NCI-H526 (cell line): ENCODE measurements at places on chromosomes 2 and 18.

DNA sequence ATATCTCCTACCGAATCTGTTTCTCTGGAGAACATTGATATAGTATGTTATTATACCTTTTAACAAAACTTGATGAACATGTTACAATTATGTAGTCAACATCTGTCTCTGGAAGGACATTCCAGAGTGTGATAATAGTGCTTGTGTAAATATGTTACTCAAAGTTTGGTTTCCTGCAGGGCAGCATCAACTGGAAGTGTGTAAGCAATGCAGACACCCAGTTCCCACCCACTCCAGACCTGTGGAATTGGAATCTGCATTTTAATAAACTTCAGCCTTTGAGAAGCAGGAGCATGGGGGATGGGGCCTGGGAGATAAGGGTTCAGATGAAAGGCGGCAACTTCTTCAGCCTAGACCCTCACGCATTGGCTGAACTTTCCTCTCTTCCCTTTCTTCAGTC is 398.9 kb downstream of the RND3 start:
- DNase-seq = no peak

DNA sequence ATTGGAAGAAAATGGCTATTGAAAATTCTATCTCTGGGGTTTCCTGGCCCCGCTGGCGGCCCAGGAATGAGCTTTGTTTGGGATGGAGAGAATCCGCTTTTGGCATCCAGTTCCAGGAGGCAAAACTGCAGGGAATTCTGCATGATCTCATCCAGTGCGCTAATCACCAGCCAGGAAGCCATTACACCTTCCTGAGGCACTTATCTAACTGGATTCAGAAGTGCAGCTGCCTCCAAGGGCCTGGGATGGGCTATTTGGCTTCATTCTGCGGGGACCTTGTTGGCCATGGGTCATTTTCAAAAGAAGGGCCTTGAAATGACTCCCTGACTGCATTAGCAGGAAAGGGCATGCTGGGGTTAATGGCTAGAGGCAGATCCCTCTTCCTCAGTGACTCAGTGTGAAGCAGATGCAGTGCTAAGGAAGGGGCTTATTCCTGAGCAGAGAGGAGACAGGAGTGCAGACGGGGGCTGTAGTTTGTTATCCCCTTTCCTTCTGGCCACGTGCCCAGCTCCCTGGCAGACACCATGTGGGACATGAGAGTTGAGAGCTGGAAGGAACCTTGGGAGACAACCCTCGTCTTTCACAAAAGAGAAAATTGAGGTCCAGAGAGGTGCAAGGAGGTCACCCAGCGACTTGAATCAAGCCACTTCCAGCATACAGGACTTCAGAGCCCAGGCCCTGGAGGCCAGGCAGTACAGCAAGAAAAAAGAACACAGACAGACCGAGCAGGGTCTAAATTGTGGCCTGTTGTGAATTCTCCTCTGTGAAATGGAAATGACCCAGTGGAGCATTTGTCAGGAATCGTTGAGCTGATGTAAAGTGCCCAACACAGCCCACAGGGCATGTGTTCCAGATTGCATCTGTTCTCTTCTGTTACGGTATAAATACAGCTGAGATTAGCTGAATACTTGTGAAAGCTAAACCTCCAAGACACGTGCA is 161.8 kb downstream of the PRKCE start:
- DNase-seq = no peak

DNA sequence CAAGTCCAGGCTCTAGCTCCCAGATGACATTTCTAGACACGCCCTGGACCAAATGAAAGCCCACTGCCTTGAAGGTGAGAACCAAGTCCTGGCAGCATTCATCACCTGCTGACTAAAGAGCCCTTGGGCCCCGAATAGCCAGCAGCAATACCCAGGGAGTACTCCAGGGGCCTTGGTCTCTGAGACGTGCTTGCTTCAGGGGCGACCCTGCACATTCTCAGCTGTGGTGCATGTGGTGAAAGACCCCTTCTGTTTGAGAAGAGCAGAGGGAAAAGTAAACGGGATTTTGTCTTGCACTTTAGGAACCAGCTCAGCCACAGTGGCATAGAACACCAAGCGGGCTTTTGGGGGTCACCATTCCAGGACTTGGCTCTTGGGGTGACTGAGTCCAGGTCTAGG is 260.5 kb upstream of the MYT1L start:
- DNase-seq = no peak

DNA sequence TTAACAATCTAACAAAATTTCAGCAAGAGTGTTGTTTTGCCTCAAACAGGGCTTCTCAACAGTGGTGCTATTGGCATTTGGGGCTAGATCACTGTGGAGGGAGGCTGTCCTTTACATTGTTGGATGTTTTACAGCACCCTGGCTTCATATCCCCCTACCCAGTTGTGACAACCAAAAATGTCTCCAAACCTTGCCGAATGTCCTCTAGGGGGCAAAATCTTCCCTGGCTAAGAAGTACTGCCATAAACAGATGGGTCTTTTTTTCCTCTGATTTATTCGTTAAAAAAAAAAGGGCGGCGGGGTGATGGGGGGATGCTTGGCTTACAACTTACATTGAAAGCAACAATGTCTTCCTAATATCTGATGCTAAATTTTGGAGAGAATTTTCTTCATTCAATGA is 207.6 kb upstream of the CCDC150 start:
- DNase-seq = no peak

DNA sequence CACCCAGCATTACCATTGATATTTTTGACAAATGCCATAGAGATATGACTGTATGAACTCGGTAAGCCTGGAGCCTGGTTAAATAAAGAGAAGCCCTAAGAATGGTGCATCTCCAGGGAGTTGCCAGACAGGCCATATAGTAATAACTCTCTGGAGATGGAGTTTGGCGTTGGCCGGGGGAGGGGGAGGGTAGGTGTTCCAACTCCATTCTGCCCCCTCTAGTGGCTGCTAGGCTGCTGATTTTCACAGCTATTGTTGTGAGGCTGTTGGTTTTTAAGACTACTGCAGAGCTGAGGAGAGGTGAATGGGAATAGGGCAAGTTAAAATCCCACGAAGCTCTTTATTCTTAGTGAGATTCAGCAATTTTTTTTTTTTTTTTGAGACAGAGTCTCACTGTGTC is 99.9 kb downstream of the GALNT14 start:
- no peak for DNase-seq

GRCh38 chr18:73945130-73945792 is 202.4 kb downstream of the FBXO15 start:
- DNase-seq = no peak

DNA sequence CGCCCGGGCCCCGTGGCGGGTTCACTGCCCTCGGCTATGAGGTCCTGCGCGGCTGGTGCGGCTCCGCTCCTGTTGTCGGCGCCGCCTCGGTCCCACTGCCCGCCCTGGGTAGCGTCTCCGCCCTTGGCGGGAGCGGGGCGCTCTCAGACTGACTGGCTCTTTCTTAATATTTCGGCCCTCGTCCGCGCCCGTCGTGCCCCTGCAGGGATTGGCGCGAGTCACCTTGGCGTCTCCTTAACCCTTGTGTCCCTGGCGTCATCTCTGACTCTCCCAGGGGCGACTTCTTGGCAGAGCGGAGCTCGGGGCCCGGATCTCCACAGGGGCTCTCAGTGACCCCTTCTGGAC is 1.3 kb downstream of the PTMA start:
- no peak for DNase-seq

DNA sequence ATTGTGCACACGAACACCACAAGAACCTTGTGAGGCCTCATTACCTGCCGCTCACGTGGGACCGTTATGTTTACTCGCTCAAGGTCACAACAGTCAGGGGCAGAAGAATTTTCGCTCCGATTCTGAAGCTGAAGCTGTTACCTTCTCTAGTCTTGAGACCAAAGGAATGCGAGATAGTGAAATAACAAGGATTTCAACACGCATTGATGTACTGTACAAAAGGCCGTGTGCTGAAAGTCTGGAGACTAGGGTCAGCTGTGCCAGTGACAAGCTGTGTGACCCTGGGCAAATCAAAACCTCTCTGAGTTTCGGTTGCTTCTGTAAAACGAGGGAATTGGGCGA is 583 bp downstream of the NEMP2 start:
- DNase-seq = no peak

DNA sequence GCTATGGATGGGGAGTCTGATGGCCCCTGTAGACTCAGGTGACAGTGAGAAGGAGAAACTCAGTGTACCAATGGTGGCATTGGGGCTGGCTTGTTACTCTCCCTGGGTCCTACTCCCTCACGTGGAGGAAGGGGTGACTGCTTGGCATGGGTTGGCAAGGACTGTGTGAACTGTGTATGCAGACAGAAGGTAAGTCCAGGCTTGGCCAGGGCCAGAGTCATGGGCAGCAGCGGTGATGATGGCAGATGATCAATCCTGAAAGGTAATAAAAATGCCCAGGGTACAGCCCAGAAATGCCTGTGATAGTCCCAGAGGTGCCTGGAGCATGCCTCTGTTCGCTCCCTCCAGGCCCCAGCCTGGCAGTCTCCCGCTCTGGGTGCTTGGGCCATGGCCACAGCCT is 153.9 kb downstream of the SH3RF3 start:
- no peak for DNase-seq

- no peak for DNase-seq
Measured at GRCh38 chr2:124347209-124347608, 322.1 kb downstream of the CNTNAP5 start.

GRCh38 chr2:40516604-40517003 is 64.7 kb upstream of the SLC8A1 start:
- DNase-seq = no peak

- no peak for DNase-seq
Measured at GRCh38 chr18:60038731-60039130, 138.9 kb downstream of the PMAIP1 start.

- DNase-seq = no peak
Measured at GRCh38 chr2:232234922-232235615, 143.5 kb upstream of the ALPP start.

GRCh38 chr18:26550998-26551694 is 2.8 kb upstream of the KCTD1 start:
- DNase-seq = peak; percentile 65

DNA sequence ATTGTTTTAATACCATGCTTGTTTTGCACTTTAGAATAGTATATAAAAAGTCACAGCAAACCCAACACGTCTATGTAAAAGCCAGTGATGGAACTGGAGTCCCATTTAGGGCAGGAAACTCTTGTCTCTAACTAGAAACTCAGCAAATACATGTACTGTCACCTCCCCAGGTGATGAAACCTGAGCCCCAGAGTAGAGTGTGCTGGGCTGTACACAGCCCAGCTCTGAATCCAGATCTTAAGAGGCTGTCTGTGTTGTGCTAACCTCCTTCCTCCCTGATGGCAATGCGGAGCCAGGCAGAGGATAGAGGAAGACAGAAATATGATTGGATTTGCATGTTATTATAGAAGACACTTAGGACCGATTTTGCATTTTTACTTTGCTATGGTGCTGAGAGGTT is 317.5 kb upstream of the TRIB2 start:
- DNase-seq = peak; percentile 25

- DNase-seq = no peak
Measured at GRCh38 chr2:222701233-222701632, 29.8 kb downstream of the MOGAT1 start.

- peak; percentile 92 for DNase-seq
Measured at GRCh38 chr2:238290091-238290509, 1.7 kb upstream of the PER2 start.

GRCh38 chr2:214960677-214961076 is 151.2 kb upstream of the BARD1 start:
- DNase-seq = no peak

- no peak for DNase-seq
Measured at GRCh38 chr2:120546048-120546864, 189.4 kb upstream of the GLI2 start.

- no peak for DNase-seq
Measured at GRCh38 chr2:12702168-12703121, 14.3 kb upstream of the TRIB2 start.

DNA sequence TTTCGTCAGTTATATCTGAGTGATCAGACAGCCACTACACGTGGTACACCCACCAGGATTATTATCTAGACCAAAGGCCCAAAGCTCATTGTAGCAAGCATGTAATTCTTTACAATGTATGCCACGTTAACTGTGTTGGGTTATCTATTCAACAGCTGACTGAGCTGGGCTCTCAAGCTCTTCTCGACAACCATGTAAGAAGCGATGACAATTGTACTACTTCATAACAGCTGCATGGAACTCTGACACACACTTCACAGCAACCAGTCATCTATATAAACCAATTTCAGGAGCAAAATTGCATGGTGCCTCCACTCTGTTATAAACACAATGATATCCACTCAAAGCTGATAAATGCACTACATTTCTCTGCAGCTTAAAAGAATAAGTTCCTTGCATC is 701.8 kb downstream of the NR4A2 start:
- DNase-seq = no peak

DNA sequence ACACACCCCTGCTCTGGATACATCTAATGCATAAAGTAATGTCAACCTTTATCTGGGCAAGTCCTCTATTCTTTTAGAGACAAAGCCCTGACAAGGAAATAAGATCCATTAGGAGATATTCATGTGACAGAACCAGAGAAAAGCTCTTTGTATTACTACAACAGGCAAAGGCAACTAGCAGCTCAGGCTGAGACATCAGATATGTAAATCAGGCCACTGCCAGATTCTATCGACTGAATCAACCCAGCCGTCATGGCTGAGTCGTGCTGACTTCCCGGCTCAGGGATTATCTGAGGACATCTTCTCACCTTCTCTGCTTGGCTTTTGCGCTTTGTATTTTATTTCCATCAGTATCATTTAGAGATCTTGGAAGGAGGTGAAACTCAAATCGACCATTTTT is 294.5 kb downstream of the PLCL1 start:
- DNase-seq = peak; percentile 72

GRCh38 chr2:239035361-239035814 is 187.5 kb downstream of the TWIST2 start:
- peak; percentile 68 for DNase-seq

- DNase-seq = no peak
Measured at GRCh38 chr2:224416656-224417360, 14.9 kb upstream of the FAM124B start.

GRCh38 chr18:59228351-59228750 is 8.4 kb downstream of the GRP start:
- DNase-seq = no peak

DNA sequence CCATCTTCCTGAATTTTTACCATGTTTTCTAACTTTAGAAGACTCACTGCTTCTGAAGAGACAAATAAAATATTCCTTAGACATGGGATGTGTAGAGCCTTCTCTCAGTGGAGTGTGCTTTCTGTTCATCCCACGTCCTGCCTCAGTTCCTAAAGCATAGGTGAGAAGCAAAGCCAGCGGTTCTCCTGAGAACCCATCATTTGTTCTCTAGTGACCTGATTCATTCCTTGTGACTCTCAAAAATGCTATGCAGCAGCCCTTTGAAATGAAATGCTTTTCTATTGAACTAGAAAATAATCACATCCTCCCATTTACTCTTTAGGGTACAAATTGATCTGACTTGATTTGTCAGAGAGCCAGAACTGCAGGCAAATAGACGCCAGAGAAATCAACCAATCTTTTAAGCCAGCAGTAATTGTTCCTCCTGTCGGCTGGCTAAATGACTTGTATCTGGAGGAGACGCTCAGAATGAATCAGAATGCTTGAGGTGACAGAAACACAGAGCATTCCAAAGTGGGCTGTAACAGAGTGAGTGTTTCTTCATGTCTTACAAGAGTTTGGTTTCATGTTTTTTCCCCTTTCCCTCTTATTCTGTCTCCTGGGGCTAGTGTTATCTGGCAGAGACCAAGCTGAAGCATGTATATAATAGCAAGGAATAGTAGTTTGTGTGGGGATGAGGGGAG is 81.3 kb upstream of the TMEM178A start:
- no peak for DNase-seq
